HCEC 1CT (cell line): ENCODE measurements at places on chromosomes 12 and 14.
A peak's percentile ranks its signal among the peaks of the same experiment; 100 is the strongest.

- peak; percentile 55 for DNase-seq
These were observed 1.5 kb upstream of the LTA4H start for GRCh38 chr12:96036765-96037455.

GRCh38 chr14:102532204-102532658, 22.7 kb upstream of the ANKRD9 start:
- DNase-seq = peak; percentile 15

GRCh38 chr14:35252451-35252868, 39.7 kb upstream of the PSMA6 start:
- no peak for DNase-seq

DNA sequence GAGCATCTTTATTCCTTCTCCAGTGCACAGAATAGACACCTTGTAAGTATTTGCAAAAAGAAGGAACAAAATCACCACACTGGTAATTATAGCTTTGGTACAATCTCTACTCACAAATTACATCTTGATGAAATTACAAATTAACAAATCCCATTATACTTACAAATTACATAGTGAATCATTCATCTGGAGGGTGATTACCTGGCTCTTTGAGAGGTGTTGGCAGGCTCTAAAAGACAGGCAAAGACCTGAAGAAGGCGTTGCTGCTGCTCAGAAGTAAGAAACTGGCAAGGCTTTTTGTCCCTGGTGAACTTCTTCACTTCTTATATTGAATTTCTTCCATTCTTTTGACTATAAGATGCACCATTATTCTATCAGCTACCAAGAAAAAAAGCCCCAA, 21.7 kb upstream of the LMNTD1 start:
- DNase-seq = no peak

- DNase-seq = no peak
These were observed 32.4 kb upstream of the PPP1R13B start for GRCh38 chr14:103879570-103880347.

DNA sequence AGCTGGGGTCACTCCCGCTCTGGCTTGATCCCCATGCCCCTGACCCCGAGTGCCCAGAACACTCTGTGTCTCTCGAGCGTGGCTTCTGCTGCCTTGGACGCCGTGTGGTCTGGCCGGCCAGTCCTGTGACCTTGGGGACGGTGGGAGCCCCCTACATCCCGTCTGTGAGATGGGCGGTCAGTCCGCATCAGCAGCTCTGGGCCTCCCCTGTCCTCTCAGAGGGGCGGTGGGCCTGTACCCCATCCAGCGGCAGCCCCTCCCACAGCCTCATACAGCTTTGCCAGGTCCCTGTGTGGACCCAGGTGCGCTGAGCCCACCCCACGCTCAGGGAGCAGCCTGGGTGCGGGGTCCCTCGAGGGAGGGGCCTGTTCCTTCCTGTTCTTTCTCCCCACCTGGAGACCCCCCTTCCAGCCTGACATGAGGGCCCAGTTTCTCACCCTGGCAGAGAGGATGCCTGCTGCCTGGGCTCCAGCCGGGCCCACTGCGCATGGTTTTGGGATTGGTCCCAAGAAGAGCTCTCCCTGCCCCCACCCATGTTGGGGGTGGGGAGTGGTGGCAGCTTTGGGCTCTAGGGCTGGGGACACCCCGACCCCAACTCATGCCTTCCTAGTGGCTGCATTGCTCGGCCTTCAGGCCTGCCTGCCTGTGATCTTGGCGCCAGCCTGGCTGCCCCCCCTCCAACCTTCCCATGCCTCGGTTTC, 1.5 kb downstream of the MTA1 start:
- no peak for DNase-seq

GRCh38 chr14:85214471-85214870, 315.5 kb upstream of the FLRT2 start:
- peak; percentile 66 for DNase-seq

DNA sequence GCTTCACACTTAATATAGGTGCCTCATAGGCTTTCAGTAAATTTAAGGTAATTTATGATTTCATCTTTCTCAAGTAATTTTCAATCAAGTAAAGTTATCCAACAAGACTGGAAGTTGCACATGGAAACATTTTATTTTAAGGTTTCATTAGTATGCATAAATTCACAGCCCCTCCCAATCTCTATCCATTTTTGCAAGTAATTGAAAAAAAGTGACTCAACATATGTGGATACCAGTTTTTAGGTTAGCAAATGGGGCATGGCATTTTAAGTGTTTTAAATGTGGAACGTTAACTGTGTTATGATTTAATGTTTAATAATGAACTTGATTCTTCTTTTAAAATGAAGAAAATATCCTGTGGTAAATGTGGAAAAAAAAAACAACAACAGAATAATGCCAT, 532.8 kb downstream of the FOXG1 start:
- no peak for DNase-seq

GRCh38 chr12:52046859-52047258, 4.4 kb upstream of the NR4A1 start:
- no peak for DNase-seq

DNA sequence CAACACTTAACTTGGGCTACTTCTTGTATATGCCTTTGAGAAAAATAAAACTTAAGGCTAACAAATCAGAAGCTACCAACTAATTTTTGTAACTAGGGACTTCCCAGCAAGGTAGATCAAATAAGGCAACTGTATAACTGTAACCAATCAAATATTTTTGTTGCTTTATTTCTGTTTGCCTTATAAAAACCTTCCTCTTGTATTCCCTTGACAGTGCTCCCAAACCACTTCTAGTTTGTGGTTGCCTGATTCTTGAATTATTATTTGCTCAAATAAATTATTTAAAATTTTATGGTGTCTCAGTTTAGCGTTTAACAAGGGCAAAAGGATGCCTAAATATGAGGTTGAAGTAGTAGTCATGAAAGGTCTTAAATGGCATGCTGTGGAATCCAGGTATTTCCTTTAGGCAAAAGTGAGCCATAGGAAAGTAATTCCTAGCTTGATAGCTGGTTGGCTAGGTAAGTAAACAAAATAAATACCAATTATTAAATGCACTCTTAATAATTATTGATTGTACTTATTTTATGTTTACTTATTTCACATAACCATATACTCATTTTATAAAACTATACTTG, 632.6 kb downstream of the RPL10L start:
- DNase-seq = no peak

DNA sequence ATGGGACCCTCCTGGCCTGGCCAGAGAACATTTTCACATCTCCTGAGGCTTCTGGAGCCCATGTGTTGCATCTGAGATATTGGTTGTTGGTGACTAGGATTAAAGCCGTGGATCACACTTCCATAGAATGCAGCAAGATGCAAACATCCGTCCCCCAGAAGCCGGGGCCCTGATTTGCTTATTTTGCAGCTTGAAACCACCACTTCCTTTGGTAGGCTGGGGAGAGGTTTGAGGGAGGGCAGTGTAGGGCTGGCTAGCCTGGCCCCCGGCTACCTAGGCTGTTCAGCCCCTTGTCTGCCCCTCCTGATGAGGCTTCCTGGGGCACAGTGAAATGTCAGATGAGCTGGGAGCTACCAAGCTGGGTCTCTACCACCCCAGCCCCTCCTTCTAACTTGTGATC, 209.7 kb upstream of the PWP1 start:
- no peak for DNase-seq

GRCh38 chr14:45181806-45182205, 46.1 kb downstream of the FANCM start:
- DNase-seq = no peak

GRCh38 chr14:46651526-46652144, at the start of gene RPL10L:
TSS of gene RPL10L (minus strand) at chr14:46651781. CDS start at chr14:46651736, 45 bp downstream.
- no peak for DNase-seq
